HT1080 (cell line): ENCODE measurements at places on chromosomes 5 and 9. TPM values are rescaled to one million over a fixed set of nuclear protein-coding genes. Genes with fewer than 3 reads are reported as not detected.

GRCh38 chr5:160452795-160453194, 31.1 kb downstream of the PTTG1 start:
- DNase-seq = no peak

GRCh38 chr5:116739571-116739970, 164.9 kb upstream of the SEMA6A start:
- DNase-seq = no peak

The TAL2 gene
- 0.57 TPM in 1 of 2 replicates, not detected in the other for total RNA-seq

- DNase-seq = no peak
Observed at GRCh38 chr9:86072394-86072877, 26.9 kb downstream of the GOLM1 start.

DNA sequence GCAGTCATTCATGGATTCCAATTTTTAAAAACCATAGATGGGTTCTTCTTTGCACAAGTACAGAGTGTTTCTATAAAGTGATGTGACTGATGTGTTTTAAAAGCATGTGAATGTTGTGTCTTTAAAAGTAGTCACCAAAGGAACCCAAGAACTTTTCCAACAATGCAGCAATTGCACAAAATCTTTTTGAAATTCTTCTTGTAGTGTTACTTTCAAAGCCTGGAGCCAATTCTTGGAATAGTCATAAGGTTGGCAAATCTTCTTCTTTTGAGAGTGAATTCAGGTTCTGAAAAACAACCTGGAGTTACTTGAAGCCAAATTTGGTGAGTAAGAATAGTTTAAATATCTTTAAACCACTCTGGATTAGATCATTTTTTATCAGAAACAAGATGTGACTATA, 10.5 kb downstream of the GRAMD2B start:
- no peak for DNase-seq

The CACNA1B gene
- 0.08 TPM in 1 of 2 replicates, not detected in the other for total RNA-seq

DNA sequence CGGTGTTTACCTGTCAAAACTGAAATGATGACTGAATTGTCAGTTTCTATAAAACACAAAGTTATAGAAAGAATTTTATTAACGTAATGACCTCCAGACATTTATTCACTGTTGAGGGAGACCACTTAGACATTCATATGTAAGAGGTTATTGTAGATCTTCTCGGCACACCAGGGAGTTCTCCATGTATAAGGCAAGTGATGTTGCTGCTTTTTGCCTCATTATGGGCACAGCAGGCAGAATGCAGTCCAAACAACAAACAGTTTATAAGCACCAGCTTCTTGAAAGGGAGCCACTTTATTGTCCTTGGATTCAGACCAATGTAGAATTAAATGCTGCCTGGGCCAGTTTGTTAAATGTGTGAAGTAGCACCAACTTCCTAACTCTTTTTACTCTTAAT, 66.7 kb downstream of the C7 start:
- no peak for DNase-seq

GRCh38 chr9:97397220-97397619, 14.7 kb upstream of the TDRD7 start:
- peak; percentile 83 for DNase-seq

DNA sequence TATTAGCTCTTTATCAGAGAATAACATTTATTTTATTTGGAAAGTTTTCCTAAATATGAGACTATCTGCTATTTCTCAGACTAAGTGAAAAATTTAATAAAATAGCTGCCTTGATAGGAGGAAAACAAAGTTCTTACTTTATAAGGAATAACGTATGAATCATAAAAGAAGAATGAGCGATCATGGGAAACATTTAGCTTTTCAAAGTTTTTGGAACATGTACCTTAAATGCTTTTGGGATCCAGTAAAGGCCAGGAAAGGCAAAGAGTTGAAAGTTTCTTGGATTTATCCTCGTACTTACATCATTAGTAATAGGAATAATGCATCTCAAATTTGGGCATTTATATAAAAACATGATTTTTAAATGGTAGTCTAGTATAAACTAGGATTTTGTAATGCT, 19.4 kb downstream of the OGN start:
- no peak for DNase-seq

GRCh38 chr5:61697809-61698558, 365.9 kb downstream of the ZSWIM6 start:
- no peak for DNase-seq

The KIF27 gene
- total RNA-seq = 0.87 and 1.4 TPM in 2 replicates

- DNase-seq = no peak
Observed at GRCh38 chr5:72223371-72223770, 96.7 kb downstream of the MRPS27 start.

GRCh38 chr5:73174100-73174815, 1.3 kb downstream of the TMEM174 start:
- no peak for DNase-seq

DNA sequence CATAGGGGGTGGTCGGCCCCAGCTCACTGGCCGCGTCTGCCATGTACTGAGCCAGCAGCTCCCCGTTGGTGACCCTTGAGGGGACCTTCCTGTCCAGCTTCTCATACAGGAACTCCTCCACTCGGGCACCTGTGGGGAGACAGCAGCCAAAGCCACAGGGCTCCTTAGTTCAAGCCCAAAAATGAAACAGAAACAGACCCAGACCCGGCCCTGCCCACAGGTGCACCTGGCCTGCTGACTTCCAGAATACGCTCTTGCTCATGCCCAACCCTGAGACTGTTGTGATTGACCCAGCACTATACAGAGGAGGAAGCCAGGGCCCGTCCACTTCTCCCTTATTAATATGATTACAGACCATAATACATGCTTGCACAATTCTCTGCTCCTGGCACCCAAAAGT, 7.0 kb downstream of the SH3GLB2 start:
- DNase-seq = no peak

The BOD1 gene
- 56.3 and 65.1 TPM in 2 replicates for total RNA-seq

The ANKRD34B gene
- not detected in 2 replicates for total RNA-seq

GRCh38 chr9:15352306-15352705, 45.3 kb upstream of the TTC39B start:
- no peak for DNase-seq

GRCh38 chr9:108104991-108105390, 615.4 kb upstream of the KLF4 start:
- no peak for DNase-seq

The C1QTNF2 gene
- 0.33 and 0.55 TPM in 2 replicates for total RNA-seq

The SEMA5A gene
- total RNA-seq = 1.8 and 2.7 TPM in 2 replicates

DNA sequence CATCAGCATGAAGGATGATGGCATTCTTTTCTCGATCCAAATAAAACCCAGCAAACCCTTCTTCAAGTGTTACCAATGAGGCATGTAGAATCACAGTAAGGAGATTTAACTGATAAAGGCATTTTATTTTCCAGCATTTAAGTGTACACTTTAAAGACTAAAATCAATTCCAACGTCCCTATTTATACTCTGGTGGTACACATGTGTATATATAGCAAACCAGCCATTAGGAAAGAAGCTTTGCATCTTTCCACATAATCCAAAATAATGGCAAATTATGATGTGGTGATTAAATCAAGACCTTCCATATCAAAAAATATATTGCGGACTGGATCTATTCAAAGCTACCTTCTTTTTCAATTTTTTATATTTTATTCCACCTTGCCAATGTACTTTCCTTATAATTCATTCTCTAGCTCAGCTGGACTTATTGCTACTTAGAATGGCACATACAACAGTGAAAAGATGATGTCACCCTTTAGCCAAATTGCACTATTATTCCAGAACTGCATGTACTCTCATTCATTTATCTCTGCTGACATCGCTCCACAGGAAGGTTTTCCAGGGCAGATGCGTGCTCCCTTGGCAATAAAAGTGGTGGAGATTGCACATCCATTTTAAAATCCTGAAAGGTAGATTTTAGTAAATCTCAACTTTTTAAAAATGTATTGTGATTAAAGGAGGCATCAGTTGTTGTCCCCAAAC, 63.3 kb upstream of the SLC30A5 start:
- DNase-seq = no peak

- DNase-seq = no peak
Observed at GRCh38 chr9:107513464-107514100, 24.0 kb upstream of the KLF4 start.

DNA sequence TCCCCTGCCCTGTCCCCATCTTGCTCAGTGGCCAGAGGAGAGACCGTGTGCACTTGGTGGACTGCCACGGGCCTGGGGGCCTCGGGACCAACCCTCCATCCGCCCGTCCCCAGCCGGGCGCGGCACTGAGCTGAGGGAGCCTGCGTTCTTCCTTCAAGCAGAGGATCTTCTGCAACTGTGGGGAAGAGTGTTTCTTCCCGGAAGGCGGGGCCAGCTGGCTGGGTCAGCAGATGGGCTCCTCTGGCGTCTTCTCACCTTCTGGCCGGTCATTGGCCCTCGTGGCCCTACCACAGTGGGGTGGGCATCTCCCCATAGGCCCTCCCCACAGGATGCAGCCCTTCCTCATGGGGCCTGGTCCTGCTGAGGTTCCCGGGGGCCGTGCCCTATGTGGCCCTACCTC, 17.4 kb downstream of the RXRA start:
- no peak for DNase-seq

The SV2C gene
- total RNA-seq = not detected in 2 replicates

- DNase-seq = no peak
Observed at GRCh38 chr9:33637881-33638280, 113.8 kb downstream of the ANKRD18B start.

GRCh38 chr5:74123929-74124328, 497.9 kb downstream of the ARHGEF28 start:
- no peak for DNase-seq

The FAM81B gene
- not detected in 2 replicates for total RNA-seq

DNA sequence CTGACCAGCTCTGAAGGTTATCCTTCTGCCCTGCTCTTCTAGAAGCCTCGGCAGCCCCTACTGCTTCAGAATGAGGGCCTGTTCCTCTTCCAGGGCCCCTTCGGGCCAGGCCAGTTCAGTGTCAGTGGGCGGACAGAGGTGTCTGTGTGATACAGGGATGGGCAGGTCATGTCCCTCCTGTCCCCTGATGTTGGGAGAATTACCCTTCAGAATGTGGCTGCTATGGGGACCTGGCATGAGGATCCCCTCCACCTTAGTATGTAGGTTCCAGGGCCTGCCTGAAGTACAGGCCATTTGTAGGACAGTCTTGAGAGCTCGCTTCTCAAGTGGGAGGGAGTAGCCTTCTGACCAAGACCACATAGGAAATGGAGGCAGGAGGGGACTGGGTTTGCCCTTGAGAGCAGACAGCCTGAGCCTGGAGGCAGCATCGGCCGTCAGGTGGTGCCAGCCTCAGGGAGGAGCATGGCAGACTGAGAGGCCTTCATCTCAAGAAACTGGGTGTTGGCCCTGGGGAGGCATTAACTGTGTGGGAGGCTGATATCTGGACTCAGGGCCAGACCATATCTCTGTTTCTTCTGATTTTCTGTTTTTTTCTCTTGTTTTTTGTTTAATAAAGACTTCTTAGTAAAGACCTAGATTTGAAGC, 32.0 kb downstream of the ANGPTL2 start:
- DNase-seq = no peak

The AHRR gene
- 2.1 and 2.4 TPM in 2 replicates for total RNA-seq

The CCL21 gene
- not detected in 2 replicates for total RNA-seq

DNA sequence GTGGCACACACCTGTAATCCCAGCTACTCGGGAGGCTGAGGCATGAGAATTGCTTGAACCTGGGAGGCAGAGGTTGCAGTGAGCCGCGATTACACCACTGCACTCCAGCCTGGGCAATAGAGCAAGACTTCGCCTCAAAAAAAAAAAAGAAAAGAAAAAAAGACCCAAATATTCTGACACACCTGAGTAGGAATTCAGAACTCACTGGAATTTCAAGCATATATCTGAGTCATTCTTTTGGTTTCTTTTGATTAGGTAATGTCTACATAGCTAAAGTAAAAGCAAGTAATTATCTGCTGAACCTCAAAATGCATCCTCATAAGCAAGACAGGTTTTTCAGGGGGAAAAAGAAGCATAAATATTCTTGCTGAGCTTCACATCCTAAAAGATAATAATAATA, 35.9 kb downstream of the ANKRD31 start:
- DNase-seq = no peak

- DNase-seq = no peak
Observed at GRCh38 chr9:35932735-35933134, 23.4 kb downstream of the SPAAR start.

DNA sequence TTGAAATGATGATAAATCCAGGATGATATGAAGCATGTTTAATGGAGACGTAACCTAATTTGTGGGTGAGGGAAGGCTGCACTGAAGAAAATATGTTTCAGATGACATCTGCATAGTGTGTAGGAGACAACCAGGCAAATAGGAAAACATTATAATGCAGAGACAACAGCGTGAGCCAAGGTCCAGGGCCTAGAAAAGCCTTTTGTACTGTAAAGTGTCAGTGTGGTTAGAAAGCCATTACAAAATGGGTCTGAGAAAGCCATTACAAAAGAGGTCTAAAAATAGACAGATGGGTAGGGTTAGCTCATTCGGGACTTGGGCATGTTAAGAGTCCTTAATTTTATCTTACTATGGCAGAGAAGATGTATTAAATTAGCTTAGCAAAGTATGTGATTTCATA, 14.9 kb upstream of the GABRG2 start:
- no peak for DNase-seq

DNA sequence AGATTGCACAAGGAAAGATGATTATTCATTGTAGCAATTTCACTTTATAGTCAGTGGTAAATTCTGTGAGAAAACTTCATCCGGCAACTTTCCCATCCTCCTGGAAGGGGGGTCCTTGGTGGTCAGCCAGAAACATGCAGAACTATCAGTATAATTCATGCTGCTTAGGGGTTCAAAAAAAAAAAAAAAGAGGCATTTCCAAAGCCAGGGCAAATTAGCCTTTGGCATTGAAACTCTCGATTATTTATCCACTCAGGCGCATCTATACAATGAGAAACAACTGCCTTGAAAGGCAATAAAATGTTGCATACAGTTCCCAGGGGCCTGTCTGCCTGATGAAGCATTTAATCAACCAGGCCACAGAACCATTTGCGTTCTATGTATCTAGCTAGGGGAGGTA, 263.3 kb downstream of the TMEM167A start:
- no peak for DNase-seq

GRCh38 chr5:83450967-83451248, 20.6 kb upstream of the VCAN start:
- no peak for DNase-seq

DNA sequence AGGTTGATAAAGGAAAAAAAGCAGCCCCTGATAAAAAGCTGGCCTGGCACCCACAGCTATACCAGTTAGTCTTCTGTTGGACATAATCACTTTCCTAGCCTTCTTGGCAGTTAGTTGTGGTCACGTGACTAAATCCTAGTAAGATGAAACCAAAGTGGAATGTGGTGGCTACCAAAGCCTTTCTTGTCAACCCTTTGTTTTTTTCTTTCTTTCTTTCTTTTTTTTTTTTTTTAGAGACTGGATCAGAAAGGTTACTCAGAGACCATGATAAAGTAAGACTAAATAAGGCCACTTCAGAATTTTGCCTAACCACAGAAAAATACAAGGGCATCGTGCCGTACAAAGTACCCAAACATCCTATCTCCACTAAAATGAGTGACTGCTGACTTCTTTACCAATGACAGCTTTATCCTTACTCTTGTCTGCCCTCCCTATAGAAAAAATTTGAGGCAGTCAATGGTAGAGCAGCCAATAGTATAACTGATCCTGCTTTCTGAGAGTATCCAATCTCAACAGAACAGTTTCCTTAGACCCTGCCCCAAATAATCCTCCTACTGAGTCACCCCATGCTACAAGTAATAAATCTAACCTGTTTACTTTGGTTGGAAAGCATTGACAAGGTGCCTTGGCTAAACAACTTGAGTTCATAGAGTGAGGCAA, 14.2 kb upstream of the KIF27 start:
- peak; percentile 83 for DNase-seq

GRCh38 chr5:135345956-135346731, 52.9 kb downstream of the MACROH2A1 start:
- no peak for DNase-seq
